Activated naive CD8-positive, alpha-beta T cell treated with anti-CD3 and anti-CD28 coated beads, Interleukin-2, amount 10 ng/mL, durations not matched to agents 7 days and 5 days (primary cell): ENCODE measurements at places on chromosomes 12 and 14. TPM values are rescaled to one million over a fixed set of nuclear protein-coding genes. Genes with fewer than 3 reads are reported as not detected.

DNA sequence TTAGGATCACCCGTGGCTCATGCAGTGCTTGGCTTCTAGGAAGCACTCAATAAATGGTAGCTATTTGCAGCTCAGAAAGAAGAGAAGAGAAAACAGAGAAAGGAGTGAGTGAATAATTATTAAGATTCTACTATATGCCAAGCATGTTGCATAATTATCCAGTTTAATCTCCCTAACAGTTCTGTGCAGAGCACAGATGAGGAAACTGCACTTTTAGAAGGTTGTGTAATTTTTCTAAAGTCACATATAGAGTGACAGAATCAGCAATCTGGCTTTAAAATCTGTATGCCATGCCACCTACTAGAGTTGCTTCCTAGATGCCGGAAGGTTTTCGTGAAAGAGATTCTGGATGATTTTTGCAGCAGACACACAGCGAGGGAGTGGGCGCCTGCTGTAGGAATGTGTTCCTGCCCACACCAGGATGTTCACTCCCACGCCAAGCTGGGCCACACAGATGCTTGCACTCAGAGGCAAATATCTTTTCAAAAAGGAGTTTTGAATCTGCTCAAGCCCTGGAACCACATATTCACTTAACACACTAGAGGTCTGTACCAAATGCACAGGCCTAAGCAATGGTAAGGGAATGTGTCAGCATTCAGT is 50.2 kb upstream of the SMCO2 start:
- DNase-seq, result no peak

DNA sequence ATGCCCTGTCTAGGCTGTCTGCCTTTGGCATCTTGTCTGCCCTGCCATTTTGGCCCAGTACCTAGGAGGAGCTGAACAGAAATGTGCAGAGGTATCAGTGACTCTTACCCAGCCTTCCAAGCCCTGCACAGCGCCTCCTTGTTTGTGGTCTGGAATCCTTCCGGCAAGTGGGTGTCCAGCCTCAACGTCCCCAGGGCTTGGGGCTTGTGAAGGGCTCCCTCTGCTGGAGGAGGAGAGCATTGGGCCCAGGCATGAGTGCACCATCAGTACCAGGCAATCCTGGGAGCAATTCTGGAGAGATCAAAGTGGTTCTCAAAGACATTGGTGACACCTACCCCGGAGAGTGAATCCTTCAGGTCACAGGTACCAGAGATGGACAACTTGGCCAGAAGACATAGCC is 2.4 kb upstream of the TCL1B start:
- peak; percentile 39 for DNase-seq

- DNase-seq, result no peak
Observed at GRCh38 chr12:12465522-12465921, 97.1 kb downstream of the DUSP16 start.

DNA sequence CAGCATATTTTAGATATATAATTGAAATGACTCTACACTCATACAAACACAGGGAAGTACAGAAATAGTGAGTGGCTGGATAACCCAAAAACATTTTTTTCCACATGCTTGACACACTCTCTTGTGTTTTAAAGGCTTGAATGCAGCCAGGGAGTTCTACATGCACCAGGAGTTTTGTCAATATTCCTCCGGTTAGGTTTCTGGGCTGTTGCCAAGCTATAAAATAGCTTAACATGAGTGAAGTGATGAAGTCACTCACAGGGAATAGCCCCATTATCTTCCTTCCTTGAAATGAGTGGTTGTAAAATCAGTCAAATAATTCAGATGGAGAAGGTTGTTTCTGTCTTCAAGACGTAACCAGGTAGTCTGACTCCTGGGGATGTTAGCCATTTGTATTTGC is 582.7 kb downstream of the SLC6A15 start:
- no peak for DNase-seq

Gene GPRC5D
- not detected for total RNA-seq
